ENCODE measurements at places on chromosomes 2 and 18.

- no peak for DNase-seq
Measured at GRCh38 chr2:31903109-31903780, 107.6 kb downstream of the MEMO1 start.

- DNase-seq, result no peak
Measured at GRCh38 chr2:207206011-207206410, 40.3 kb upstream of the KLF7 start.

- DNase-seq, result no peak
Measured at GRCh38 chr2:215432759-215433594, 2.9 kb downstream of the FN1 start.

GRCh38 chr2:225738735-225739134, 339.2 kb downstream of the NYAP2 start:
- no peak for DNase-seq

DNA sequence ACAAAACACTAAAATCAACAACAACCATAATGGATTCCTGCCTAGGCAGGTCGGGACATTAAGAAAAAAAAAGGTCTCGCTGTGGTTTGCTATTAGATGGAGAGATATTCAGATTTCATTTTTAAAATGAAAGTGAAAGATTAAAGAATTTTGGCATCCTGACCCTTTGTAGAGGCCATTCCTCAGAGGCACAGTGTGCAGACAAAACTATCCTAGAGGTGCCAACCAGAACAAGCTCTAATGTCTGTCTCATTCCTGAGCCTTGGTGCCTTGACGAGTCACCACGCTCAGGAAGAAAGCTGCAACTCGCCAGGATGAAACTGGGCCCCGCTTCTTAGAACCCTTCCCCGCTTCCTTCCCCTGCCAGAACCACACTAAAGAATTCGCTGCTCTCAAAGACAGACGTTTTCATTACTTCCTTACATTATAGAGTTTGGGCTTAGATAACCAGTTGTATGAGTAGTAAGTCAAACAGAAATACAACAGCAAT, 156.0 kb downstream of the TGIF1 start:
- no peak for DNase-seq

DNA sequence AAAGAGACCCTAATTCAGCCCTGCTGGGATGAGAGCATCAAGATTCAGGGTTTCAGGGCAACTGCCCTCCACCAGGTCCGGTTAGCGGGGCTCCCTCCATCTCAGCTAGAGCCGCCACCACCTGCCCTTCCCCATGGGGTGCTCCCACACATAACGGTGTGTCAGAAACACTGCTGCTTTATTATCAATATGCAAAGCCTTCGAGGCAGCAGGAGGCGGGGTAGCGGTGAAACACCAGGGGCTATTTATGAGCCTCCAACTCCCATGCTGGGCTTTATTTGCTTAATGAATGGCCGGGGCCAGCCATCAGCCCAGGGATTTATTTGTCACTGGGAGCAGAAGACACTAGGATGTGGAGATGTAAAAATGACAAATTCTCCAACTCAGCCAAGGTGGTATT, 109.8 kb downstream of the GALNT14 start:
- DNase-seq, result no peak

DNA sequence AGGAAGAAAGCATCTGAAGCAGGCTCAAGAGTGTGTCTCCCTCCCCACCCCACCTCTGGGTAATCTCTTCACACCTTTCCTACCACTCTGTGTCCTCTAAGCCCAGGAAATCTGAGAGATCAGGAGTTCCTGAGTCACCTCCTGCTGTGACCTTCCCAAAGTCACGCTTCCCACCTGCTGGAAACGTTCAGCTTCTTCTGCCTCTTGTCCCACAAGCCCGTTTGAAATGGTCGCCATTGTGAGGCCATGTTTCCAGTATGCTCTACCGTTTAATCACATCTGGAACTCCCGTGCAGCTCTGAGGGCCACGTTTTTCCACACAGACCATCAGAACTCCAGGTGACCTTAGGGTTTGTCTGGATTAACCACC, 25.9 kb downstream of the GREB1 start:
- DNase-seq, result peak; percentile 30

GRCh38 chr2:66569321-66569851, 134.5 kb downstream of the MEIS1 start:
- no peak for DNase-seq

GRCh38 chr2:129203331-129203730, 776.1 kb upstream of the RAB6C start:
- DNase-seq, result no peak

- DNase-seq, result no peak
Measured at GRCh38 chr2:20471902-20472559, 25.2 kb downstream of the RHOB start.

DNA sequence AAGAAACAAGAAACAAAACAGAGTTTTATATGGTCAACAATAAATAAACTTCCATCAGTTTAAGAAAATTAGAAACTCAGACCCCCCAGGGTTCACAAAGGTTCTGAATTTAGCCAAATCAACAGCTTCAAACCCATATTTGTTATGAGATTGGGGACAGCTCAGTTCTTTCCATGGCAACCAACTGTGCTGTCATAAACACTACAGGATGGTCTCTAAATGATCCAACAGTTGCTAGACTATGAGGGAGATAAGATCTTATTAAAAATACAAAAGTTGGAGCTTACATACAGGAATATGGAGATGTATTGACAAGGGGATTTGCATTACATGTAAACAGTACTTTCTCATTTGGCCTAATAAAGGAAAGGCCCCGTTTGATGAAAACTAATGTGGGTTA, 154.6 kb upstream of the CTAGE1 start:
- no peak for DNase-seq

DNA sequence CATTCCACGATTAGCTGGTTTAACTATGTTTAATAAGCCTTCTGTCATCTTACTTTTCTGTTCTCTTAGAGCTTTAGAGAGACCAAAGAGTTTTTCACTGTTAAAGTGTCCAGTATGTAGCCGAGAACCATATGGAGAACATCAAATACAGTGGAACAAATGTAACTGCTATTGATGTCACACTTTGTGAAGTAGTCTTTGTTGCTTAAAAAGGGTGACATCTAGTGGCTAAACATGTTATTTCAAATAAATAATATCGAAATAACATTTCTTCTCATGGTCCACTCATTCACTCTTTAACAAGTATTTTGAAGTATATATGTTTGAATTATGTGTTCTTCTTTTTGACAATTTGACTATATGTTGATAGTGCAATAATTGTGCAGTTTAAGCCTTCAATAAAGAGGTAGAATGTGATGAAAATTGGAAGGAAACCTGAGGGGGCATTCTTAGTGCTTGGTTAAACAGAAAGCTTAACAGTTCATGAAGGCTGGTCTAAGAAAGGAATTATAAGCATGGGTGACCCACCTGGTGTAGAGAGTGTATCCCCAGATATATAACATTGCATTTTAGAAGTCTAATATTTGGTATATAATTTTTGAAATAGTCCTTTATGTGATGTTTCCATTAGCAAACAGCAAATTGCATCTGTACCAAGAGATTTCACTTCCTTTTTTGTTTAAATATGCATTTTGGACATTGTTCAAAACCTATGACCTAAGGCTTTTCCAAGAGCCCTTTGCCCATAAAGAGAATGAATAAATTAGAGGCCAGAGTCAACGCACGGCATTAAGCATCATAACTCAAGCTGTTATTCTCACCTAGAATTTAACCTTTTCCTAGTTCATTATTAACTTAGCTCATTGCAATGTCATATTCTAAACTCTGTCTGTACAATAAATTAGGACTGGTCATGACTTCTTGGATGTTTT, 112.1 kb downstream of the KYNU start:
- no peak for DNase-seq

DNA sequence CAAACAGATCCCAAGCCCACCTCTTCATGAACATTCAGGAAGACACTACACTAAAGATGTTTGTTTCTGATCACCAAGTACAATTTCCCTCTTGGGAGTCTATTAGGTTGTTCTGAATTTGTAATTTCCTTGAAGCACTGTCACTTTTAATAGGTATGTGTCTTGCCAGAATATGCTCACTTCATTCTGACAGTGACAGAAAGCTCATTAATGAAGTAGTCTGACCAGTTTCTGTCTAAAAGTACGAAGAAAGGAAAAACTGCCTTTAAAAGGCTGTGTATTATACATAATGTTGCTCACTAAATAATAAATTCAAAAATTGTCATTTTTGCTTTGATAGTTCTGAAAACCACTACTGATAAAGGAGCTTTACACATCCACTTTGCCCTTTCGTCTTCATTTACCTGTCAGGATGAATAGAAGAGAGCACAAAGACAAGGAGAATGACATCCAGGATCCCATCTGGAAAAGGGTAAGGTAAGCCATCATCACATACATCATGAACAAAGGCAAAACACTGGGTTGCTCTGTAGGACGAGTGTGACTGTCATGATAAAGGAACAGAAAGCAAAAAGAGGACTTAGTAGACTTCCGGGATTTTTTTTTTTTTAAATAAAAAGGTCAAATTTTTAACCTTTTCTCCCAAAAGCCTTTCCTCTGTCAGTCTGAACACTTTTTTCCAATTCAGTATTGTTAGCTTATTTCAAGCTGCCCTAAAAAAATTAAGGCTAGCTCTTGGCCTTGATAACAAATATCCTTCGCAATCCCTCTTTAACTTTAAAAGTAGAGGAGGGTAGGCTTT, 103.4 kb downstream of the METTL8 start:
- no peak for DNase-seq

DNA sequence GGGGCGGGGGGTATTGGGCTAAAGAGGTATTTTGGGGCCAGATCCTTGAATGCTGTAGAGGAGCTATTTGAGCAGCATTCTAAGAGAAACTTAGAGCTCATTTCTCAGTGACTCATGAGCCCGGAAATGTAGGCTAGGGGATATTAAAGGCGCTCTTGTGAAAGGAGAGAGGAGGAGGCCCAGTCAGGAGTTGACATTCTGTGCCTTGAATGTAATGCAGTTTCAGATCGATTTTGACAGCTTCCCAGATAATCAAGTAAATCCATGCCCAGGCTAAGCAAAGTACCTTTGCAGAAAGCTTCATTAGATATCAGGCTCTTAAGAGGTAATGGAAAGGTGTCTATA, 1.5 kb downstream of the CAB39 start:
- no peak for DNase-seq

DNA sequence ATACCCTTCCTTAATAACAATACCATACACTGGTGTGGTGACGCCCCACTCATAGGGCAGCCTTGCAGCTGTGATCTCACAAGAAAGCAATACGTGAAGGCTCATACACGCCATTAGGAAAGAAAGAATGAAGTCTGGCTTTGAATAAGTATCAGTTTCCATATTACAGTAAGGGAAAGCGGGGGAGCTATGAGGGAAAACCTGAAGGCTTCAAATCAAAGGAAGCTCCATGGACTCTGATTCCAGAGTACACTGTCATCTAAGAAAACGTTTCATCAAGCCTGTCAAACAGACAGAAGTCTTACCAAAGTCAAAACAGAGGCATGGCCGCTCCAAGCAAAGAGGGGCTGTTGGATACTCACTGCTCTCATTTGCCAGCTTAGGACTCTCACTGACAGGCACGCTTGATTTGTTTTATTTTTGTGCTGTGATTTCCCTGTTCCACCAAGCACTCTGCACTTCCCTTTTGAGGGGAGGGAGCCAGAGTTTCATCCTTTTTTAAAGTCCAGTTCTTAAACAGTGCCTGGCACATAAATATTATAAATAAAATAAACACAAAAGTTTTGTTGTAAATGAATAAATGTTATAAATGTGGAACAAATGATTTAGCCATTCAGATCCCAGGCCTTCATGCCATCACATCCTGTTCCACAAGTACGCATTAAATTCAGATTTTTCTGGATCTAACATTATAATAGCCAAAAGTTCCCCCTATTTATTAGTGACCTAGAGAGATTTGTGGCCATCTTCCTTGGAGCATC, 221.2 kb downstream of the PIEZO2 start:
- DNase-seq, result no peak

DNA sequence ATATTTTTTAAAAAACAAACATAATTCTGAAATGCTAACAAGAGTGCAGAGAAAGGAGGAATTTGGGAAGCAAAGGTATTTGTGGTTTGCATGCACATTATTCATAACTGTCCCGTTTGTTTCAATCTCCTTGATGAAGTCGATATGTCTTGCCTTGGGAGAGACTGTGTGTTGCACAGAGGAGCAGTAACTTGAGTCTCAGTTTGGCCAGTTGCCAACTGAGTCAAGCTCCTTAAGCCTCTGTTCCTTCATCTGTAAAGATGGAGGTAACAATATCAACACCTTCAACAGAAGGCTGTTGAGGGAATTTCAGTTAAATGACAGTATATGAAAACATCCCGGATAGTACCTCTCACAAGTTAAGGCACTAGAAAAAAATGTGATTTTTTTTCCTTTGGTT, 226.2 kb downstream of the ASXL3 start:
- no peak for DNase-seq

GRCh38 chr2:239585422-239585821, 184.6 kb upstream of the HDAC4 start:
- DNase-seq, result peak; percentile 30

DNA sequence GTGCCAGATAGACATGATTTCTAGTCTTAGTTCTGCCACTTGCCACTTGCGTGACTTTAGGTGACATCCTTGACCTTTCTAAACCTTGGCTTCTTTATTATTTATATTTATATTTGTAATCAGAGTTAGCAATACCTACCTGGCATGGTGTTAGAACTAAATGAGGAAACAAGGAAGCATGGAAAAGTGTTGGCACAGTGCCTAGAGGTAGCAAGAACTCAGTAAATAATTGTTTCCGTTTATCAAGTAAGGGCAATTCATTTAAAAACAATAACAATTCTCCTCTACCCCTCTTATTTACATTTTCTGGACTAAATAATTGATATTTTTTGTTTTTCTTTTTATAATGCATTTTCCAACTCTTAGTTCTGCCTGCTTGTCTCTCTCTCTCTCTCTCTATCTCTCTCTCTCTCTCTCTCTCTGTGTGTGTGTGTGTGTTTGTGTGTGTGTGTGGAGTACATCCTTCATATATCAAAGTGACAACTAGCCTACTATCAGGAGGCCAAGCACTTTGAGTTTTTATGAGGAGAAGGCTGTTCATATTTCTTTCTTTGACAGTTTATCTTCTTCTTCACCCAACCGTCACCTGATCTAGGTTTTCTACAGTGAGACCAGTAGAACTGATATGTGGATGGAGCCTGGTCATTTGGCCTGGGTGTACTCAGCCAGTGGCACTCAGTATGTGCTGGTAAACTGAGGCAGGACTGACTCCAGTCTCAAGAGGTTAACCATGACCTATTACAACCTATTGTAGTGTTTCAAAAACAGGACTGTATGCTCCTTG, 134.5 kb downstream of the LRRTM1 start:
- no peak for DNase-seq

- DNase-seq, result no peak
Measured at GRCh38 chr18:67896451-67896850, 379.9 kb upstream of the DSEL start.
